ENCODE measurements at places on chromosomes 11 and 22. TPM values are rescaled to one million over a fixed set of nuclear protein-coding genes. Genes with fewer than 3 reads are reported as not detected.

The DEFB131B gene
- not detected for total RNA-seq

The MN1 gene
- 27.2 TPM for total RNA-seq

The CARD16 gene
- total RNA-seq, result not detected

The F2 gene
- total RNA-seq, result 0.06 TPM

The GRIA4 gene
- 3.7 TPM for total RNA-seq

The ARHGAP42 gene
- 31.0 TPM for total RNA-seq

The MMP12 gene
- total RNA-seq, result not detected

The RCOR2 gene
- total RNA-seq, result 70.6 TPM

The MS4A14 gene
- not detected for total RNA-seq

The NXPE1 gene
- not detected for total RNA-seq

The MUC5AC gene
- not detected for total RNA-seq

The PTGDR2 gene
- 0.06 TPM for total RNA-seq

The GAS2 gene
- 3.0 TPM for total RNA-seq

The PPP6R3 gene
- total RNA-seq, result 162 TPM

The ZNF280B gene
- 10.4 TPM for total RNA-seq

The CASP12 gene
- total RNA-seq, result not detected

The KCNE3 gene
- total RNA-seq, result 1.3 TPM

The SAA1 gene
- not detected for total RNA-seq

The APOL3 gene
- total RNA-seq, result not detected

The RAB3IL1 gene
- 1.4 TPM for total RNA-seq

The CYP2R1 gene
- 28.8 TPM for total RNA-seq

The RAB36 gene
- 2.1 TPM for total RNA-seq
